ENCODE measurements at places on chromosomes 5 and 9.

DNA sequence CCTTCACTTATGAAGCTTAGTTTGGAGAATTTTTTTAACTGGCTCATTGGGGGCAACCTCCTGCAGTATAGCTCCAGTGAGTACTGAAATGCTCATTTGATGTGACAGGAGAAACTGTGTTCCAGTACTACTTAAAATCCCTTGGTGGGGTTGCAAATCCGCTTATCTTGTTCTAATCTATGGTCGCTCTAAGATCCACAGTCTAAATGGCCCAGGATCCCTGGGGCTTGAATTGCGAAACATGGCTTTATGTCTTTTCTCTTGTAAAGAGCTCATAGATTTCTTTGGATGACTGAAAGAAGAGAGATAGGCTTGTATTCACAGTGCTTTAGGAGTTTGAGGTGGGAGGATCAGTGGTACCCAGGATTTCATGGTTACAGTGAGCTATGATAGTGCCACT lies 52.7 kb downstream of the ADAMTSL1 start:
- no peak for ATAC-seq

- no peak for ATAC-seq
Observed at GRCh38 chr9:82923092-82923911, 139.6 kb downstream of the RASEF start.

DNA sequence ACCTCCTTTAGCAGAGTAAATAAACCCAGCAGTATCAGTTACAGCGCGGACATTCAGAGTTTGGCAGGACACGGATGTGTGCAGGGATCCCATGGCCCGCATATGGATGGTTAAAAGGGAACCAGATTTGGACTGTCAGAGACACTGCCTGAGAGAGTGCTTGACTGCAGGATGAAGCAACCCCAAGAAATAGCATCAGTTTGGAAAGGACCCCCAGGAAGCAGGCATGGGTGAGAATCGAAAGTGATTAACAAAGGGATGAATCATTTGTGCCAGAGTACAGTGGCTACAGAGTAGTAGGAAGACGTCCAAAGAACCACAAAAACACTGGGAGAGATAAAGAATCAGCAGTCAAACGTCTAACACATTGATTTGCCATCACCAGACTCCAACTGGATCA lies 5.5 kb downstream of the C7 start:
- peak; percentile 22 for ATAC-seq

DNA sequence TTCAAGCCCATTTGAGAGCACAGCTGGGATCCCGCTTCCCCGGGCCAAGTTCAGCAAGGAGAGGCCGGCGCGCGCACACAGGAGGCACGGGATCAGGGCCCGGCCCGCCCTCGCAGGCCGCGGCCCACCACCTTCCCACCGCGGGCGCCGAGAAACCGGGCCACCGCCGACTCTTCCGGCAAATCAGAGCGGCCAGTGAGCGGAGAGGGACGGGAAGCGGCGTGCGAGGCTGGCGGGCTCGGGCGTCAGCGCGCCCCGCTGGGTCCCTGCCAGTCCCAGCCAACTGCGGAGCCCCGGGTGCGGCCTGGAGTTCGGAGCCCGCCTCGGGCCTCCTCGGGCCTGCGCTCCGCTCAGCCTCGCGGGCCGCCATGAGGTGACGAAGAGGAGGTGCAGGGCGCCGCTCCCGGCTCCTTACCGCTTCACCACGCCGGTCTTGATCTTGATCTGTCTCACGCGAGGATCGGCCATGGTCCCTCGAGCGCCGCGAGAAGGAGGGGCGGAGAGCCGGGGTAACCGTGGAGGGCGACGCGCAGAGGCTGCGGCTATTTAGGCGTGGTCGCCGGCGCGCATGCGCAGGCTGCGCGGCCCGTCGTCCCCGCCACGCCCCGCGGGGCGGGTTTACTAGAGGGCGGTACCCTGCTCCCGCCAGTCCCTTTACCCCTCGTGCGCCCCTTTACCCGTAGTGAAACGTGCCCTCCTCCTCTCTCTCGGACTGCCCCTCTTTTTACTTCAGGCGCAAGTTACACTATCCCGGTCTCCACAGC lies at the start of gene TBCA:
Gene TBCA (minus strand): TSS at position 550 of the 764 bp plus-strand sequence. CDS start 82 bp downstream, at position 468.
- peak; percentile 96 for ATAC-seq

DNA sequence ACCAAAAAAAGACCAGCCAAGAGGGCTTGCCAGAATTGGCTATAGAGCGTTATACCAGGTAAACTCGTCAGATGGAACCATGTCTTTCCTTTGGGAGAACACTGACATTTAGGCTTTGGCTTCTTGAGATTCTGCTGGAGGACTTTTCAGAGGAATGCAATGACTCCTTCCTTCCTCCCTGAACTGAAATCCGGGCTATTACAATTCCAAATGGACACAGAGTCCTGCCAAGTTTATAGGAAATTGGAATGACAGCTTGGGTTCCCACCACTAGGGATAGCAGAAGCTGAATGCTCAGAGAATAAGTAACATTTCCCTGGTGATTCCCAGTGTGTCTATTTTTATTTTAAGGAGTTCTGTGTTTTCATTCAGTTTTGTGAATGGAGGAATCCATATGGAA lies 143.0 kb downstream of the FGF1 start:
- peak; percentile 79 for ATAC-seq

GRCh38 chr5:172872997-172873491 lies 39.0 kb downstream of the ERGIC1 start:
- ATAC-seq: peak; percentile 35

DNA sequence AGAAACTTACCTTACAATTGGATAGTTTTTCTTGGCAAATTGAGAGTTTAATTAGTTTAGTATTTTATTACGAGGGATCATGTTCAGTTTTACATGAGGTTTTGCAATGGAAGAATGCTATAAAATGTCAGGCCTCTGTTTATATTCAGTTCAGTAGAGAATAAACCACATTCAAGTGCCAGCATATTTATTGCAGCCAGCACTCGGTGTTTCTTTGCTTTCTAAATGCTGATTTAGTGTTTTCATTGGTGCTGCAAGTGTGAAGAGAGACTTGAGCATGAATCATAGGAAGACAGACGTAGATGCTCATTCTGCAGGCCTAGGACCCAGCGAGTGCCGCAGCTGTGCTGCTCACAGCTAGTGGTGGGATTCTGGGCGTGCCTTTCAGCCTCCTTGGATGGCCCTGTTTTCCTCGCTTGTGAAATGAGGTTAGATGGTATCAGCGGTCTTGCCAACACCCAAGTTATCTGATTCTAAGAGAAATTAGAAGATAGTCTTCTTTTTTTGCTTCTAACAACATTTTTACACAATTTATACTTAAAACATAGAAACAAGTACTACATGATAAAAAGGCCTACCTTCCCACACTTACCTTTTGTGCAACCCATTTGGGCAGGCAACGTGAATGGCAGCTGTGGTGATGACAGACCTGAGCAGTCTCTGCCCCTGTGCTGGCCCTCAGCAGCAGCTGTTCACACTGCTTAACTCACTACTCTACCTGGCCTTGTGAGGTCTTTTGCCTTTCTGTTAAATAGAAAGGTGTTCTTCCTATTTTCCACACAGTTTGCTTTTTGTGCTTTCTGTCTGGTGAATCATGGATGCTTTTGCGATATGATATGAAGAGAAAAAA lies 26.8 kb upstream of the TNFAIP8 start:
- peak; percentile 40 for ATAC-seq

DNA sequence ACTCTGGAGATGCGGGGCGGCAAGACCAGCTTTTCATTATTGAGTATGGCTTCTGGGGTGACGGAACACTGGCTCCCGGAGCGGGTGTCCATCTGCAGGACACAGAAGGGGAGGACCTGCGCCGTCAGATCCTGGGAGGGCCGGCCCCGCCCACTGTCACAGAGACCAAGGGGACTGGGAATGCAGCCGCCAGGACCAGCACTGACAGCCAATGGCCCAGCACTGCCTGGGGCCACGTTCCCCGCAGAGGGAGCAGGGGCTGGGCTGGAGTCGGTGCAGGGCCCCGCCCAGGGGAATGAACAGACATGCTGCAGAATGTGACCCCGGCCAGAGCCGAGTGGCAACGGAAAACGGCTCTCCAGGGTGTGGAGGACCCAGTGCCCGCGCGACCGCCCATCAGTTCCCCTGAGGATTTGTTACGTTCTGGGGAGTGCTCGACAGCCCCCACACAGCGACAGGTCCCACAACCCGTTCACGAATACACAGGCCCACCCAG lies at the start of gene ZDHHC11:
Gene ZDHHC11 (minus strand): TSS at position 476 of the 496 bp plus-strand sequence. CDS start 384 bp downstream, at position 92.
- ATAC-seq: no peak

- no peak for ATAC-seq
Observed at GRCh38 chr9:104304925-104305324, 199.1 kb upstream of the OR13F1 start.

- ATAC-seq: no peak
Observed at GRCh38 chr9:84971571-84971970, 302.0 kb downstream of the NTRK2 start.

DNA sequence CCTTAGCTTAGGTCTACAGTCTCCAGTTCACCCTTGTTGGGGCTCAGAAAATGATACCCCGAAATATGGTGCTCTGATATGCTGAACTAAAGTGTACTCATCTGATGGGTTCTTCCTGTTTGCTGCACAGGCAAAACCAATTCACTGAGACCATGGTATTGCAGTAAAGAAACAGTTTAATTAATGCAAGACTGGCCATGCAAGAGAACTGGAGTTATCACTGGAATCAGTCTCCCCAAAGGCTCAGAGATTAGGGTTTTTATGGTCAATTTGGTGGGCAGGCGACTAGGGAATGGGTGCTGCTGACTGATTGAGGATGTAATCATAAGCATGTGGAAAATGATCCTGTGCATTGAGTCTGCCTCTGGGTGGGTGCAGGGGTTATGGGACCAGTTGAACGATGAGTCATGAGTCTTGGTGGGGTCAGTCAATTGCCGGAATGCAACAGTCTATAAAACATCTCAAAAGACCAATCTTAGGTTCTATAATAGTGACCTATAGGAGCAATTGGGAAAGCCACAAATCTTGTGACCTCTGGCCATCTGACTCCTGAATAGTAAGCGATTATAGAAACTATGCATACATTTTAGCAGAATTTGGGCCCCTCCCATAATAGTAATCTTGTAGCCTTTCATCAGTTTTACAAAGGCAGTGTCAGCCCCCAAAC lies 113.0 kb upstream of the ANKRD55 start:
- ATAC-seq: no peak

DNA sequence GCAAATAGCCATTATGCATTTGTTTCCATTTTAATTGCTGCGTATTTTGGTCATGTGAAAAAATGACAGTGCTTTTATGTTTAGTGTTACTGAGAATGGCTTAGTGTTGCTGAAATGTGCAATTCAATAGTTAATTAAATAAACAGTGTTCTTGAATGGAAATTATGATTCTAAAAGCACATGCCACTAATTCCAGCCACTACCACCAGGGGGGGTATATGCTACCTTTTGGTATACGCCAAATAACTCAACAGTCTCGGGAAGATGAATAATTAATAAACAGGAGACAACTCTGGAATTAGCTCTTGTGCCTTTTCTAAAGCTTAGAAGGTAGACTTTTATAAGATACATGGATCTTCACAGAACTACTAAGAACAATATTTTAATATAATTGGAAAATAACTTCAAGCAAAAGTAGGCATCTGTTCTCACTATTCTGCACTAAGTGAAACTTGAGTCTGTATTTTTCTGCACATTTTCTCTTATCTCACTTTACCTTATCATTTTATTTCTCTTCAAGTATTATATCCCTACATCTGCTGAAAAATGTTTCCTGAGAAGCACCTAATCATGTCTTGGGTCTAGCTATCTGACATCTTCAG lies 83.5 kb upstream of the MINAR2 start:
- no peak for ATAC-seq

GRCh38 chr9:4933177-4933576 lies 51.9 kb upstream of the JAK2 start:
- ATAC-seq: no peak

- no peak for ATAC-seq
Observed at GRCh38 chr5:82628364-82628910, 350.3 kb upstream of the RPS23 start.

- ATAC-seq: no peak
Observed at GRCh38 chr5:169290895-169291294, 10.0 kb downstream of the SLIT3 start.

GRCh38 chr5:158514319-158514985 lies 585.3 kb downstream of the EBF1 start:
- ATAC-seq: peak; percentile 84

GRCh38 chr9:80049096-80049782 lies 477.5 kb downstream of the TLE4 start:
- ATAC-seq: no peak

GRCh38 chr5:157611571-157612476 lies 36.2 kb upstream of the ADAM19 start:
- peak; percentile 16 for ATAC-seq

- no peak for ATAC-seq
Observed at GRCh38 chr5:72508241-72509170, 1.3 kb upstream of the ZNF366 start.

- ATAC-seq: no peak
Observed at GRCh38 chr5:6818594-6819511, 105.6 kb downstream of the TENT4A start.

GRCh38 chr9:119483153-119483552 lies 113.9 kb upstream of the BRINP1 start:
- no peak for ATAC-seq

DNA sequence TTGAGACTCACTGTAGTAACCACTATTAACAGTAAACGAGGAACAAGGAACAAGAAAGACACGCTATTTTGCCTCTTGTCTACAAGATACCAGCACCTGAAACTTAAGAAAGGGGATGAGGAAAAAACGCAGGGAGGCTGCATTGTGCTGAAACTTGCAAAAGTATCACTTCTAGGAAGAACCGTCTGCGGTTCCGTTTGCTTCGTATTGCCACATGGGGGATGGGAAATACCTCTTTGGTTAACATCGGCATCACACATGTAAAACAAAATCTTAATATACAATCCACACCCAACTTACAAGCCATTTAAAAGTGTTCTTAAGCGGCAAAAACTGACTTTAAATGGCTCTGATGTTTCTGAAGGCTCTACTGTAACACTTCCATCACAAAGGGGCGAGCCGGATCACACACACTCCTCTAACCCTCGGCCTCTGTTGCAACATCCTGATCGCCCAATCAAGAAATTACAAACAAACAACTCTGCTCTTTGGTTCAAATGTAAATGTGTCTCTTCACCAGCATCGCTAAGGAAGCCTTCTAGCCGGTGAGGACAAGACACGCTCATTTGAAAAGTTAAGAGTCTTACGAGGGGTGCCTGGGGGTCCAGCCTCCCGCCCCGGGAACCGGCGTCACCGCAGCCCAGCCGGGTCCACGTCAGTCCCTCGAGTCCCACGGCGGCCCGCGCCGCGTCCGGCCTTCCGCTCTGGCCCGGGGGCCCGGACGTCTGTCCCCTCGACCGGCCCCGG lies 621 bp downstream of the SEC16A start:
- no peak for ATAC-seq

DNA sequence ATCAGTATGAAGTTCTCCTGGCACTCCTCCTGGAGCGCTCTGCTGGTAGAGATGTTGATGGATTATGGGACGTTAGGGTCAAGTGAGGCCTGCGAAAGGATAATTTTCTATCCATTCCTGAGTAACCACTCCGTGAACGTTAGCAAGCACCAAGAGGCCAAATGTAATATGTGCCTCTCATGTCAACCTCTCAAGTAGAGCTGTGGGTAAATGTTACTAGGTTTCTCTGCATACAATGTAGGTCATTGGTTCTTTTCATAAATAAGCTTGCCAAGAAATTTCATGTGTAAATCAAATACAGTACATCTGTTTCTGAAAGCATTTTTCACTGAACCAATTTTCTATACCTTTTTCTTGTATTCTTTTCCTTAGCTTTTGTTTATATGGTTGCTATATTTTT lies 126.3 kb downstream of the KDM4C start:
- ATAC-seq: no peak
